ENCODE measurements at places on chromosomes 12 and 14. TPM values are rescaled to one million over a fixed set of nuclear protein-coding genes. Genes with fewer than 3 reads are reported as not detected.

GRCh38 chr12:79016181-79016580 is 151.6 kb downstream of the SYT1 start:
- no peak overlapping the region for H3K27ac ChIP-seq
- DNase-seq: no peak
- H3K4me1 ChIP-seq: no peaks in the 10 kb centered on the region
- H3K36me3 ChIP-seq: no peaks in the 10 kb centered on the region
- no peak overlapping the region for H3K4me3 ChIP-seq

CMA1 gene
- 0.82 TPM for total RNA-seq

- no peaks in the 10 kb centered on the region for H3K27me3 ChIP-seq
- H3K27ac ChIP-seq: no peak overlapping the region
- H3K4me1 ChIP-seq: peaks cover 23% of the 10 kb centered on the region
- H3K4me3 ChIP-seq: no peak overlapping the region
- DNase-seq: peak; percentile 40
- peaks cover 7% of the 10 kb centered on the region for H3K36me3 ChIP-seq
These were observed 55.2 kb upstream of the CERS5 start for GRCh38 chr12:50222275-50222783.

ERP27 gene
- 7.9 TPM for total RNA-seq

- DNase-seq: no peak
- peaks cover 11% of the 10 kb centered on the region for H3K27me3 ChIP-seq
- no peaks in the 10 kb centered on the region for H3K36me3 ChIP-seq
These were observed 7.7 kb downstream of the AHNAK2 start for GRCh38 chr14:104970231-104971068.

GRCh38 chr12:12803186-12803585 is 10.0 kb upstream of the DDX47 start:
- peaks cover 14% of the 10 kb centered on the region for H3K36me3 ChIP-seq
- peaks cover 60% of the 10 kb centered on the region for H3K4me1 ChIP-seq
- peak overlapping the region; percentile 81 for H3K27ac ChIP-seq
- no peaks in the 10 kb centered on the region for H3K27me3 ChIP-seq
